ENCODE measurements at places on chromosomes 5 and 9.

- no peak for DNase-seq
Measured at GRCh38 chr5:3994628-3995027, 399.0 kb downstream of the IRX1 start.

DNA sequence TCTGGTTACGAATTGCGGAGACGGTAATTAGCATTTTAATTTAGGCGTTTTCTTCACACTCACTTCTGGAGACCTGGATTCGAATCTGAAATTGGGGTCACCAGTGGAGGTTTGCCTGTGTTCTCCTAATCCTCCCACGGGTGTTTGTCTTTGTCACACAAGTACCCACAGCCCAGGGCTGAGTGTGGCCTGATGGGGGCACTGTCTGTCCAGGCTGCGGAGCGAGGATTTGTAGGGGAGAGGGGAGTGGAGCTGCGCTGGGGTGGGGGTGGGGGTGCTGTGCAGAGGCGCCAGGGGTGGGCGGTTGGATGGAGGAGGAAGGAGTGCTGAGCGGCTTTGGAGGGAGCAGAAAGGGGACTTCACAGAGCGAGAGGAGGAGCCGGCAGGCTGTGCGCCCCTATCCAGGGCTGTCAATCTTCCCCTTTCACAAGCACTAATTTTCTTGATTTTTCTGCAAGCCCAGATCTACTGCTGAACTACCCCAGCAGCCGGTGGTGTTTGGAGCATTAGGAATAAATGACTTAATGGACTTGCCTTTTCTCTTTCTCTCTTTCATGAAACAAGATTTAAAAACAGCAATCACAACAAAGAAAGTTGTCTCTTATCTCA lies 53.1 kb downstream of the TSPAN17 start:
- no peak for DNase-seq

DNA sequence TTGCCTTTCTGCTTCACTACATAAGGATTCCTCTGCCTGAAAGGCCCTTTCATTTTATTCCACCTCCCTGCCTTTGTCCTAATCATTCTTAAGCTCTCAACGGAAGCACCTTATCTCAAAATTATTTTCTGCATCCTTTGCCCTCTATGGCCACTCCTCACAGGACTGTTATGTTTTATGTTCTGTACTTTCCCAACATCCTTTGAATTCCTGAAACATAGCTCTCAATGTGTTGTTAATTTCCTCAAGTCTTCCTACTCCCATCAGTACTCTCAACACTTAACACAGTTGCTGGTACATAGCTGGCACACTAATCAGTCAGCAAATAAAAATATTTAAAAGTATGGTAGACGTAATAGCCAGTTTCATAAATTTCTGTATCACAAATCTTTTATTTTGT lies 193.0 kb downstream of the RFX3 start:
- DNase-seq = no peak

DNA sequence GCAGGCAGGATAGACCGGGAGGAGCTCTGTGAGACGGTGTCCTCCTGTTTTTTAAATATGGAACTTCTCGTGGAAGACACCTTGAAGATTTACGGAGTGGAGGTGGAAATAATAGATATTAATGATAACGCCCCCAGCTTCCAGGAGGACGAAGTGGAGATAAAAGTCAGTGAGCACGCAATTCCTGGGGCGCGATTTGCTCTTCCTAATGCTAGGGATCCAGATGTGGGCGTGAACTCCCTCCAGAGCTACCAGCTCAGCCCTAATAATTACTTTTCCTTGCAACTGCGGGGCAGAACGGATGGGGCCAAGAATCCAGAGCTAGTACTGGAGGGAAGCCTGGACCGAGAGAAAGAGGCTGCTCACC lies 621 bp downstream of the PCDHGA11 start:
- no peak for DNase-seq

GRCh38 chr5:158429564-158429963 lies 570.6 kb upstream of the CLINT1 start:
- DNase-seq = no peak

- DNase-seq = no peak
Measured at GRCh38 chr5:20618340-20618739, 630.3 kb upstream of the CDH18 start.

- DNase-seq = peak; percentile 28
Measured at GRCh38 chr9:7117676-7118561, 360.1 kb downstream of the KDM4C start.

DNA sequence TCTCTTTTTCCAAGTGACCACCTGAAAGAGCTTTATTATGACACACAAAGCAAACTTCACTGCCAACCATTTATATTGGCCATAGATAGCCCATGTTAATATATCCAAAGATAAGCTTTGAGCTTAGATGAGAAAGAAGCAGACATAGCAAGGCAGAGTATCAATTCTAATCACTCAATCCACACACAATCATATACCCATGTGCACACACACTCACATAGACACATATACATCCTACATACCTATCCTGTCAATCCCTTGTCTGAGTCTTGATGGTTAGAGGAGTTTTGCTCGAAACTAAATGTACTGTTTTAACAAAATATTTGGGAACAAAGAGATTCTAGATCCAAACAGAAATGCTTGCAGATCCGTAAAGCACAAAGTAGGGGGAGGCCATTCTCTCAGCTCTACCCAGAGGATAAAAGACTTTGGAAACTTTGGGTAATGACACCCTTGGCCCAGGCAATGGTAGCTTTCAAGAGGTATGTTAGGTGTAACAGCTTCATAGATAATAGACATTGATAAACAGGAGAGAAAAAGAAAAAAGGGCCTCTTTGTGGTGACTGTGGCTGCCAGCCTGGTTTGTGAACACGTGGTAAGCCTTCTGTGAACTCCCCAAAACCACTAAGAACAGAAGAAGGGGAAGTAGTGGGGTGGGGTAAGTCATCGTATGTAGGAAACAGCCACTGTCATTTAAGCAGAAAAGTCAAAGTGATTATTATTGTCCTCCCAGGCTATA lies 121.6 kb downstream of the TLR4 start:
- no peak for DNase-seq

DNA sequence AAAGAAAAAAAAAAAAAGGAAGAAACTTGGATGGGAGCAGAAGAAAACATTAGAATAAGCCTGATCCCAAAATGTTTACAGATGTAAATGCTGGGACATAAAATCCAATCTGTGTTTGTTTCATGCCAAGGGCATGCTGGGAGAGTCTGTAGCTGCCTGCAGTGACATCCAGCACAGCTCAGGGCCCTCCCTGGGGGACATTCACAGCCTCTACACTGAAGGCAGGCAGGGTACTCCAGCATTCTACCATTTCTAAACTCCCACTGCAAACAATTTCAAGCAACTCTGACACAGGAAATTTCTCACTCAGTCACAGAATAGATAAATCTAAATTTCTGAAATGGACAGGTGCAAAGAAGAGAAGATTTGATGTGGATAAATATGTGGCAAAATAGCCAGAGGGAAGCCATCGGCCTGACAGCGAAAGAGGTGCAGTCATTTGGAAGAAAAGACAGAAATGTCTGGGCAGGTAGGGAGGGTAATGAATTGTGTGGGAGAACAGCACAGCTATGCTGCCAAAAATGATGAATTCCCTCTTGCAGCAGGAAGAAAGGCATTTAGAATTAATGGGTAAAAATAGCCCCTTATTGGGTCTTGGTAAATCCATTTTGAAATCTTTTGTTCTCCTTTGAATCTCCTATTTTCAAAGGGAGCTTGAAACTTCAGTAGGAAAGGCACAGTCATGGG lies 199.4 kb downstream of the MED10 start:
- no peak for DNase-seq

- DNase-seq = peak; percentile 50
Measured at GRCh38 chr9:37902796-37903646, 906 bp downstream of the SLC25A51 start.

DNA sequence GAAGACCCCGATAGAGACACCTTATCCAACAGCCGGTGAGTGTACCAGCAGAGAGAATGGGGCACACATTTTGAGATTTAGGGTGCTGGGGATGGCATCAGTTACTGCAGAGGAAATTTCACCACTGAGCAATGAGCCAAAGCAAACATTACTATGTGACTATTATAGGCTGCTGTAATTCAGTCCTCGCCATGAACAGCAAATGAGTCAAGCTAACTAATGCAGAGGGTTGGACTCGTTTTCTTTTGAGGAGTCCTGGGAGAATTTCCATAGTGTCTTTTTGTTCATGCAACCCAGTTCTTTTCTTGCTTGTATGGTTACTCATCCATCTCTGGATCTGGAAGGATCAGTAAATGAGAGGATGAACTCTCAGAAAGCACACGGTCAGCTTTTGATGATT lies 323.8 kb downstream of the PSAT1 start:
- no peak for DNase-seq

DNA sequence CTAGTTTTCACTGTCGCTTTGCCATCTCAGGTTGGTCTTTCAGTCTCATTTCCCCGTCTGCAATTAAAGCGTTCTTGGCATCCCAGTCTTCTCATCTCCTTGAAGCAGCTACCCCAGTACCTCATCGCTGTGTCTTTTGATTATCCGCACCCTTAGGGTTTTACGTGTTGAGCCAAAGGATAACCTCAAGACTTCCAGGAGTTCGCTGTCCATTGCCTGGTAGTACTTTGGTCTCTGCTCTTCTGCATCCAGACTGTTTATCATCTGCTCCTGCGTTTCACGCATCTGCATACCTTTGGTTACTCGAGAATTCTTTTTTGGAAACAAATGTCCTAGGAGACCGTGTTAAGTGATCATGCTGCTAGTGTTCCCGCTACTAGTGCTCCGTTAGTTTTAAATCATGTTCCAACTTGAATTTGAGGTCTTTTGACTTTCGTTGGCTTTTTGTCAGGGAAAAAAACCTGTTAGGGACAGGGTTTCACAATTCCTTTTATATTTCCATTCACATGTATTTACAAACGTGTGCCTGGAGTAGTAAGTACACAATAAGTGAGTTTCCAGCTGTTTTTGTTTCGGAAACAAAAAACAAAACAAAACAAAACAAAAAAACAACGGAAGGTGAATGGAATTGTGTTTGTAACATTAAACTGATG lies 888 bp downstream of the RABGAP1 start:
- DNase-seq = no peak

- peak; percentile 24 for DNase-seq
Measured at GRCh38 chr9:15104826-15105420, 194.7 kb upstream of the FREM1 start.

DNA sequence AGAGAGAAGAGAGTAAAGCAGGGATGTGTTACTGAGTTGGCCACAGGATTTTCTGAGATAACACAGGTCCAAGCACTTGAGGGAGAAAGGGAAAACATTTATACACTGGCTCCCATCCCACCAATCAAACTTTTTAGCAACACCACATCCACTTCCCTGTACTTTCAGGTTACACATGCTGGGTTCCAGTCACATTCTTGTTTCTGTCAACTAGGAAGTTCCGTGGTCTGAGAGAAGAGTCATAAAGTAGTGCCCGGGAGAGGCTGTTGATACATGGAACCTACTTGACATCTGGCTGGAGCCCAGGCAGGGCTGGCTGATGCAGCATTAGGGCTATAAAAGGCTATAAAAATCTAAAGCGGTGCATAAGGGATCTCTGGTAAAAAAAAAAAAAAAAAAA lies 473.9 kb upstream of the COX7C start:
- DNase-seq = no peak

GRCh38 chr5:176416965-176417364 lies 626 bp upstream of the CLTB start:
- no peak for DNase-seq

DNA sequence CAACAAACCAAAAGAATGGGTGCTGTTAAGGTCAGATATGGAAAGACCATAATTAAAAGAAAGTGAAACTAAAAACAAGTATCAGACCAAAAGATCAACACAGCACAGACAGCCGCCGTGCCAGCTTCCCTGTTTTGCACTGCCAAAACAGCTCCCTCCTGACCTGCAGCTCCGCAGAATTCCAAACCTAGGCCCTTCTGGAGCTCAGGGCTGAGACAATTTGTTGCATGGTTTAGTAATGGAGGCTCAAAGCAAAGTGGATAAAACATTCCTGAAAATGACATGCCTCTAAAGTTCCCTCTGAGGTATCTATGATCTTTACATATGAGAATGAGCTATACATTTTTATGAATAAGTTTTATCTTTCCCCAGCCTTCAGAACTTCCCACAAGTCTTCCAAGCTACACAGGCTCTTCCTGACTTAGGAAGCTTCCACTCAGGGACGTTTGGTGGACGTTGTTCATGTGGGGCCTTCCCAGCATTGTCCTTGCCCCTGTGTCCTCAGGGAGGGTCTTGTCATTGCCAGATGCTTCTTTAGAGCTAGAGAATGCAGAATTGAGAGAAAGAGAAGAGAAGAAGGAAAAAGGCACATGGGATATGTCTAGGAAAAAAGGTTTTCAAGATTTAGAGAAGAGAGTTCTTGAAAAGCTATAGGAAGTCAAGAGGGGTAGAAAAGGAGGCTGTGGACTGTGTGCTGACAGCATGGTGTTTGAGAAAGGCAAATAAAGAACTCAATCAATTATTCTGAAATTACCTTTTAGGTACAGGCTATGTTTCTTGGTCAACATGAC lies 28.4 kb upstream of the SSBP2 start:
- peak; percentile 26 for DNase-seq

DNA sequence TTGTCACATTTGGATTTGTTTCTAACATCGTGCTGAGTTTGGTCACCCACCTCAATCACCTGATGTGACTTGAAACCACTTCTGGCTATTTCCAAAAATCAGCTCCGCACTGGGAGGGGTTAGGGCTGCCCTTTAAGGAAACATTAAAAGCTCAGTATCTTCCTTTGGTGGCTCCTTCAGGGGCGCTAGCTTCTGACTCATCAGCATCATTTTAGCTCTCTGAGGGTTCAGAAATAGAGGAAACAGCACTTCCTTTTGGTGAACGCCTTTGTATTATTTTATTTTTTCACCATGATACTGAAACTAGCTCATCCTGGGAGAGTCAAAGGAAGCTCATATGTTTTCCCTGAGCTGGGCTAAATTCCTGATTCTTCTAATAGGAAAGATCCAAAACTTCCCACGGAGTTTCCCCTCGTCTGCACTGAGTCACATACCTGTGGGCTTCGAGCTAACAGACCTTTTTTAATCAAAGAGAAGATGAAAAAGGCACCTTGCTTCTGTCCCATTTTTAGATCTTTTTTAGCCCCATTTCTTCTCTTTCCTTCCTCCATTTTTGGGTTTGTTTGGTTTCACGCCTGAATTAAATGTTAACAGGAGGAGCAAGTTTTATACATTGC lies 48.2 kb downstream of the ROPN1L start:
- DNase-seq = peak; percentile 69

- no peak for DNase-seq
Measured at GRCh38 chr5:114255260-114255659, 106.6 kb upstream of the KCNN2 start.

DNA sequence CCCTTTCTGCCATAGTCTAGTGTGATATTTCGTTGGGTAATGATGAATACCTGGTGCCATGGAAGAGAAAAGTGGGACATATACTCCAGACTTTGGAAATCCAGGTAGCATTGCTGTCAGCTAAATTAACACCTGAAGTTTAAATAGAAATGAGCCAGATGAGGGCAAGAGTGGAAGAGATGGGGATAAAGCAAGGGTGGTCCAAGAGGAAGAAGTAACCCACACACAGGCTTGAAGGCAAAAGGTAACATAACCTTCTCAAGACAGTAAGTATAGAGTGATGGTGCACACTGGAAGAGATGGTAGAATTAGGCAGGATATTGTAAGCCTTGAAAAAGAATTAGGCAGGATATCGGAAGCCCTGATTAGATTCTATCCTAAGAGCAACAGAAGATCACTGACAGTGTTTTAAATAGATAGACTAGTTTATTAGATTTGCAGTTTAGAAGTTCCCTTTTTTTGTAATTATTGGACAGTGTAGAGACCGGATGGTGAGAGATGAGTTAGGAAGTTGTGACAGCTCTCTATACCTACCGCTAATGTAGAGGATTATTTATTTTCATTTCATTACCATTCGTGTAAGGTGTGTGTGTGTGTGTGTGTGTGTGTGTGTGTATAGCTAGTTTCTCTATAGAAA lies 16.8 kb downstream of the ANXA1 start:
- no peak for DNase-seq
